ENCODE measurements at places on chromosomes 6 and 20.
A peak's percentile ranks its signal among the peaks of the same experiment; 100 is the strongest.

- no peak for DNase-seq
Observed at GRCh38 chr6:786946-787763, 94.2 kb upstream of the EXOC2 start.

GRCh38 chr6:74925683-74926082 lies 280.2 kb downstream of the COL12A1 start:
- DNase-seq = no peak

DNA sequence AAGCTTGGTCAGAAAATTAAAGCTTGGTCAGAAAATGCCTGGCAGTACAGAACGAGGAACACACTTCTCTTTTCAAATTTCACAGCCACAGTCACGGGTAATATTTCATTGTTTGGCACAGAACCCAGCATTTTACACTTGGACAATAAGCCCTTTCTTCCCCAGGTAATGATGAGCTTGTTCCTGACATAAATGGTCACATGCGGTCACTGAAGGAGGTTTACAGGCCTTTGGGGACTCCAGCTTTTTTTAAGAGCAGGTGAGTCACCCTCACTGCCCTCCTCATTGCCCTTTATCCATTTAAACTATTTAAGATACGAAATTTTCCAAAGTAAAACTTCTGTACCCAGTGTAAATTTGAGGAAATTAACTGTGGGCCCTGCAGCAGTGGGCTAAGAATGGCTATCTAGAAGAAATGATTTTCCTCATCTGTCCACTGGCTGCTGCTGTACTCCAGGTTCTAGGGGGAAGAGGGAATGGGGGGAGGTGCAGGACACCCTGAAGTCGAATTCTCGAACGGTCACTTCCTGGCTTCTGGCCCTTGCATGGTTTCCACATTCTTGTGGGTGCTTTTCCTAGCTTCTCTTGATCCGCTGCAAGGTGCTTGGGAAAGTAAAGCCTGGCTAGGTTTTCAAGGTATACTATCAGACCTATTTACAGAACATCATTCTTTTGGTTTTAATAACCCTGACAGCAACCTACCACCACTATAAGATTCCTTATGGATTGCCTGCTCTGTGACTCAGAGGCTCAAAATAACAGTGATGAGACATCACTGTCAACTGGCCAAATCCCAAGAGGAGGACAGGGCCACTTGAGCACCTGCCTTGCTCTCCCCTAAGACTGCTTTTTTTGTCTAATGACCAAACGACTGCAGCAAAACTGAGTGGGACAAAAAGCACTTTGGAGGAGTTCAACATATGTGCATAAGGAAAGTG lies 75.8 kb downstream of the PREP start:
- peak; percentile 40 for DNase-seq

GRCh38 chr20:51284871-51285270 lies 257.6 kb downstream of the NFATC2 start:
- no peak for DNase-seq

GRCh38 chr6:149938571-149939355 lies 3.1 kb upstream of the ULBP2 start:
- DNase-seq = no peak

DNA sequence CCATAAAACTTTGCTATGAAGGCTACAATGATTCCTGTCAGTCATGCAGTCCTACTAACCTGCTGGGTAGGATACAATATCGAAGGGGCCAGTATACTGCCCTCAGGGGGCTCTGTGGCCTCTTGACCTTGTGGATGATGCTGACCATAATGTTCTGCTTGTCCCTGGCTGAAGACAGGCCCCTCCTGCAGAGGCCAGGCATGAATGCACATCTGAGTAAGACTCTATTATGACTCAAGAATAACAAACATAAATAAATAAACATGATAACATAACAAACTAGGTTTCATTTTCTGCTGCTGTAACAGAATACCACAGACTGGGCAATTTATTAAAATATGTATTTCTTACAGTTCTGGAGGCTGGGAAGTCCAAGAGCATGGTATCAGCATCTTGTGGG lies 44.0 kb upstream of the POU5F1 start:
- no peak for DNase-seq

GRCh38 chr6:100554228-100554627 lies 89.5 kb upstream of the SIM1 start:
- DNase-seq = no peak

DNA sequence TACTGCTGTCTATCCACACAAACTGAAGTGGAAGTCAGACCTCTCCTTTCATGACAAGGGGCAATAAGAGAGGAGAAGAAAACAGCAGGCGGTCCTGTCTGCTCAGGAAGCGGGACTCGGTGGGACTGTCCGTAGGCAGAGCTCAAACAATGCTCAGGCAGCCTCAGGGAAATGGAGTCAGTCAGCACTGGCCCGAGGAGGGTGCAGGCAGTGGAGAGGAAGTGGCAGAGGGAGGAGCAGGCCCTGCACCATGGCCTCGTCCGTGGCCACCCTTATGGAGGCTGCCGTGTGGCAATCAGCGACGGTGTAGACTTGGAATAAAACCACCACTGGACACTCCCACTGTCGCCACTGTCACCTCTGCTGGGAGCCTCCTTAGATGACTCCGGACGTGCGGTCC lies 19.6 kb downstream of the FOXC1 start:
- no peak for DNase-seq

DNA sequence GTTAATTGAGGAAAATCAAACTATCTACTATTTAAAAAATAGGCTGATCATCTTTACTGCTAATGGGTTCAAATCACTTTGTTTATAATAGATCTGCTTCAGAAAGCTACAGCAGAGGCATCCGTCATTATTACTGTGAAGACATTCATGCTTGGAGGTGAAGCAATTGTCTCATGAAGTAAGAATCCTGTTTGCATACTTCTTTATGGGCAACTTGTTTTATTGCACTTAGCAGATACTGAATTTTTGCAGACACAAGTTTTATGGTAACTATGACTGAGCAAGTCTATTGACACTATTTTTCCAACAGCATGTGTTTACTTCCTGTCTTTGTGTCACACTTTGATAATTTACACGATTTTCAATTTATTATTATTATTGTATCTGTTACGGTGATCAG lies 573.9 kb downstream of the RFPL4B start:
- DNase-seq = no peak

DNA sequence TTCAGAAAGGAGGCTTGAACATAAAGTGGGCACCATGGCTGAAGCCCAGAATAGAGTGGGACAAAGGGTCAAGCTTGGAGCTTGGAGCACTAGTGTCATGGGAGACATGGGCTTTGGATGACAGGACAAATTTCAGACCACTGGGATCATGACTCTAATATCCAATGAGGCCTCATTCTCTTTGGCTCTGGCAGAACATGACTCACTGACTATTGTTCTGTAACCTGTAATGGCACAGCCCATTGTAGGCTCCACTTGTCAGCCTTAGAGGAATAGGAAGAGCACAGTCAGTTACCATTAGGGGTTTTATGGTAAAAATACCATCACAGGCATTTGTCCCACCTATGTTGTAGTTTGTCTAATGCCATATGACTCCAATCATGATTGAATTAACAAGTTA lies 34.0 kb upstream of the MMS22L start:
- no peak for DNase-seq

DNA sequence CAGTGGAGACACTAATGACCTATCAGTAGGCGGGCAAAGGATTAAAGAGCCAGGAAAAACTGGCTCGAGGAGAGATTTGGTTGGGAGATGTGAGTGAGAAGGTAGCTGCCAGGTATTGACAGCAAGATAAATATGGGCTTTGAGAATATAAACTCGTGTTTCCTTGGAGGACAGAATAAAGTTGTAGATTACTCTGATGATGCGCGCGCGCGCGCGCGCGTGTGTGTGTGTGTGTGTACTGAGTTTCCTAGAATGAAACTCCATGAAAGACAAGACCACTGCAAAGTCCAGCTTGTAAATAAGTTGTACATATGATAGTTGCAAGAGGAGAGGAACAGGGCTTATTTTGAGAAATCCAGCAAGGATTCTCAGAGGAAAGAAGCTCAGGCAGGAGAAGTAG lies 13.3 kb upstream of the TREM2 start:
- DNase-seq = no peak

- no peak for DNase-seq
Observed at GRCh38 chr6:113989675-113990074, 18.7 kb upstream of the HDAC2 start.

DNA sequence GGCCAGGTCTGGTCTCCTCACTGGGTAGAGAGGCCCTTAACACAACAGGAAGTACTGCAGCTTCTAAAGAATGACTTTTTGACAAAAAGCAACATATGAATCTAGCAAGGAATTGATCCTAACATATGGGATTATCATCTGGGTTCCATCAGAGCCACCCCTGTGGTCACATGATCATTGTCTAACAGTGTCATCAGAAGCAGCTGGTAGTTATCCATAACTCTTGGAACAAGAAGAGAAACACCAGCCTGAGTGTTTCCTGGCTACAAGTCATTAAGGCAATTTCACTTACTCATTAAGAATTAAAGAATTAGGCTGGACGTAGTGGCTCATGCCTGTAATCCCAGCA lies 219.3 kb upstream of the ARID1B start:
- DNase-seq = no peak

GRCh38 chr20:58194175-58194791 lies 34.2 kb downstream of the ANKRD60 start:
- no peak for DNase-seq

DNA sequence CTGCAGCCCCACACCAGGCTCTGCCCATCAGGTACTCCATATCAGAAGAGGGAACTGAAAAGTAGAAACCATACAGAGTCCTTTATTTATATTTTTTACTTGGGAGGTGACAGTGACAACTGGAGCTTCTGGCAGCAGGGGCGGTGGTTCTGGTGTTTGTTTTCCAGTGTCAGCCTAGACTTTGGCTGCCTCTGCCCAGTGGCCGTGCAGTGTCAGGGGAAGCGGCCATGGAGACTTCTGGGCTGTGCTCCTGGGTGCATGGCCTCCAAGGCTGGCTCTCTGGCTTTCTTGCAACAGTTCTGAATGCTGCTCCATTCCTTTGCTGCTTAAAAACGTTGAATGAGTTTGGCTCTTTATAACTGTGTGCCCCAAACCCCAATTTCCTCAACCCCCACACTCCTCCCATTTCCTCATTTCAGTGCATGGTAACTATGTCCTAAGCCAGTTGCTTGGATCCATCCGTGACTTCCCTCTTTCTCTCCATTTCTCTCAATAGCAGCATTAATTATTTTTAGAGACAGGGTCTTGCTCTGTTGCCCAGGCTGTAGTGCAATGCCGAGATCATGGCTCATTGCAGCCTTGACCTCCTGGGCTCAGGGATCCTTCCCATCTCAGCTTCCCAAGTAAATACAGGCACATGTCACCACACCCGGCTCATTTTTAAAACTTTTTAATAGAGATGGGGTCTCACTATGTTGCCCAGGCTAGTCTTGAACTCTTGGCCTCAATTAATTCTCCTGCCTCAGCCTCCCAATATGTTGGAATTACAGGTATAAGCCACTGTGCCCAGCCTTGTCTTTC lies 141.1 kb upstream of the SGK1 start:
- no peak for DNase-seq

DNA sequence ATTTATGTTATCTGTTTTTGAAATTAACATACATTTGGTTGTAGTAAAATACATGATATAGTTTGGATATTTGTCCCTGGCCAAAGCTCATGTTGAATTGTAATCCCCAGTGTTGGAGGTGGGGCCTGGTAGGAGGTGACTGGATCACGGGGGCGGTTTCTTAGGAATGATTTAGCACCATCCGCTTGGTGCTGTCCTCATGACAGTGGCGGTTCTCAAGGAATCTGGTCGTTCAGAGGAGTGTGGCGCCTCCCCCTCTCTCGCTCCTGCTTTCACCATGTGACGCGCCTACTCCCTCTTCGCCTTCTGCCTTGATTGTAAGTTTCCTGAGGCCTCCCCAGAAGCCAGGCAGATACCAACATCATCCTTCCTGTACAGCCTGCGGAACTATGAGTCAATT lies 29.0 kb downstream of the CTCFL start:
- DNase-seq = no peak

DNA sequence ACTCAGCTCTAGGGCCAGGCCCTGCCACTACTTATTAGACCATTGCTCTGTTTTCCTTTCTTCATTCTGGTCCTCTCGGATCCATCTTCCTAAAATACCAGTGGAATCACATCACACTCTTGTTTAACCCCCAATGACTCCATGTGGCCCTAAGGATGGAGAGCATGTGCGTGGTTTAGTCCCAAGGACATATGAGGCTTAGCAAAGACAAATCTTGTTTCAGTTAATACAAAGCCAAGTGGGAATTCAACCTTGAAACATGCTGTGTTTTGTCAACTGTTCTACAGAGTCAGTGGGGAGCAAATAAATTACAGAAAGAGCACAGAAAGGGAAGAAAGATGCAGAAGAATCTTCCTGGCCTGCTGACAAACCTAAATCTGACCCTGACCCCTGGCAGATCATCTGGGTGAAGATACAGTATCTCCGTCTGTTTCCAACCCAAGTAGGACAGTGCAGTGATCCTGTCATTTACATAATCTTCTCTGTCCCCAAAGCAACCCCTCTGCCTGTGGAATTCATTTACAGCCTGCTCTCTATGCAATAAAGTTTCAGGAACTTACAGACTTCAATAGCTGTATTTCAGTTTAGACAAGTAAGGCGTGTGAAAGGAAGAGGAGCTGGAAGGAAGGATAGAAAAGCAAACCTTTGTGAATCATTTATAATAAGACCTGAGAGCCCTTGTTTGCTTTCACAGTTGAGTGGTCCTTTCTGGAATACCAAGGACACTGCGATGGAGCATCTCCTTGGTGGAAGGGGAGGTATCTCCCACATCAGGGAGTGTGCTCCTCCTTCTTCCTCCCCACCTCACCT lies 144.0 kb downstream of the THBS2 start:
- no peak for DNase-seq

Measured in NCI-H1436 (cell line).